ENCODE measurements at places on chromosomes 3 and 15. TPM values are rescaled to one million over a fixed set of nuclear protein-coding genes. Genes with fewer than 3 reads are reported as not detected.

AMT gene
- total RNA-seq = 1.4 TPM

BLM gene
- 6.6 TPM for total RNA-seq

CLEC3B gene
- total RNA-seq = 0.57 TPM

TMCO5A gene
- not detected for total RNA-seq

FAH gene
- 11.6 TPM for total RNA-seq

CTXND1 gene
- not detected for total RNA-seq

SLC12A8 gene
- 0.16 TPM for total RNA-seq

SPTSSB gene
- total RNA-seq = not detected

Measured in bladder microvascular endothelial cell (primary cell).